CD8-positive, alpha-beta T cell (primary cell): ENCODE measurements at places on chromosomes 7 and 10.

GRCh38 chr10:132508581-132509443 is 28.8 kb upstream of the INPP5A start:
- no peak for DNase-seq

DNA sequence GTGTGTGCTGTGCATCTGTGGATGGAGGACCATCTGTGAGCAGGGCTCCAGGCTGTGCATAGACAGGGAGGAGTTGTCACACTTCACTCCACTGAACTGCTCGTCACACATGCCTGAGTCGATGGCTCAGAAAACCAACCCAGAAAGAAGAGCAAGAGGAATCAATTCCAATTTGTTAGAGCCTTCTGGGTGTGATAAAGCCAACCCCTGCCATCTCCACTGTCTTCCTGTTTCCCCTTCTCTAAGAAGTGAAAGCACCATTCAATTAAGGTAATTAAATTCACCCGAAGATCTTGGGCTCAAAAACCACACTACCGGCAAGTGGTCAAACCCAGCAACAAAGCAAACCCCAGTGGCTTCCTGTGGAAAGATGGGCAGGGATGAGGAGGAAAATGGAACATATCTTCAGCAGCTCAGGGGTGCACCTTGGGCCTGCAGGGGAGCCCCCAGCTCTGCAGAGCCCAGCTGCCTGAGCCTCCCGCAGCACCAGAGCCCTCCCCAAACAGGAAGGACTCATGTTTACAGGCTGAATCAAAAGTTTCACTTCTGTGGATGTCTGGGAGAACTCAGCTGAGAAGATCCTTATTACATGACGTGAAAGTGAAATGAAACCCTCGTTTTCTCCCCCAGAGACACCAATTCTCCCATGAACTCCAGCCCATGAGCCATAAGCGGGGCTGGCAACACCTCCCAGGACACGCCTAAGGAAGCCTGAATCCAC is 10.9 kb downstream of the C10orf71 start:
- peak; percentile 23 for DNase-seq

- DNase-seq: no peak
These were observed 35.4 kb downstream of the LRRC4 start for GRCh38 chr7:127995881-127996215.

GRCh38 chr7:69817121-69817520 is 218.8 kb downstream of the AUTS2 start:
- DNase-seq: no peak

GRCh38 chr7:141513720-141514119 is 37.5 kb upstream of the AGK start:
- no peak for DNase-seq
